Activated T-helper 1 cell treated with Interleukin-2 at 50 U/mL for 16 hours (primary cell): ENCODE measurements at places on chromosomes 5 and 9.

DNA sequence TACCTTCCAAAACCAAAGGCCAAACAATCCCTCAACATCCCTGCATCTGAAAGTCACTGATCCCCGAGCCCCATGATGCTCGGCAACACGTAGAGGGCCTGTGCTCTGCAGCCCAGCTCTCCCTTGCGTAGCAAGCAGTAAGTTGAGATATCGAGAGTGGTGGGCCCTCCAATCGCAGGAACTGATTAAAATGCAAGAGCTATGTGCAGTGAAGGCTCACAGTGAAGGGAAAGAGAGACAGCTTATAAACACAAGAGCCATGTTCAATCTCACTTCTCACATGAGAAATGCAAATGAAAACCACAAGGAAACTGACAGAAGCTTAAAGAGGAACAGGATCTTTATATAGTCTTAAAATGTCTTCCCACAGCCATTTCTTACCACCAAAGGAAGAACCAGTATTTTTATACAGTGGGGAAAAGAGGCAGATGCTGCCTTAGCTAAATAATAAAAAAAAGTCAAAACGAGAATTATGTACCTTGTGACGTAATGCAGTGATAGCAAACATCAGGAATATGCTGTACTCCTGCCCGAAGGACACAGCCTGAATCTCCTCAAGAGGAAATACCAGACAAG lies 24.6 kb downstream of the TTF1 start:
- DNase-seq: no peak

DNA sequence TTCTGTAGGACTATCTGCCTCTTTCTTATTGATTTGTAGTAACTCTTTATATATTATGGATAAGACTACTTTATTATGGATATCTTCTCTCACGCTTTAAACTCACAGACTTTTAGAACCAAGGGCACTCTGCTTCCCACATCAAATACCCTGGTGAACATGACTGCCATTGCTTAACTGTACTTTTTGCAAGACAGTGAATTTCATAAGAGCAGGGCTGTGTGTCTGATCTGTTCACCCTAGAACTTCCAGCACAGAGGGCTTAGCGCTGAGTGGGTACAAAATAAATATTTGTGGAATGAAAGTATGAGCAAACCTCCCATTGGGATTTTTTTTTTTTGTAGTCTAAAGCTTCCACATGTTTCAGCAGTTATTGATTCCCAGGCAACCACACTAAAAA lies 84.8 kb downstream of the CFAP77 start:
- DNase-seq: no peak

- no peak for DNase-seq
These were observed 23.0 kb downstream of the DNAJA1 start for GRCh38 chr9:33048054-33048465.

- DNase-seq: no peak
These were observed 142.9 kb downstream of the AOPEP start for GRCh38 chr9:94869415-94869843.

DNA sequence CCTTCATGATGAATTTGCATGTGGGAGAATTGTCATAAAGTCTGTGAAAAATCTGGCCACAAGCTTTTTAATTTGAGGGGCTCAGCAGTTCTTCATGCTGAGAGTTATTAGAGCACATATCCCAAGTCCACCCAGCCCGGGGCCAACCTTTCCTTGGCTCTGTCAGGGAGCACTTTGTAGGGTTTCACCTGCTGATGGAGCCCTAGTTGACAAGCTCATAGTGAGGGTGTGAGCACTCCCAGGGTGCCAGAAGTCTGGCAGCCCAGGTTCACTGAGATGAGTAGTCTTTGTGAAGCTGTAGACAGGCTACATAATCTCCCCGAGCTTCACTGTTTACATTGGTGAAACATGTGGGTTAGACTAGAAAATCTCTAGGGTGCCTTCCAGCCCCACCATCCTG lies 97.2 kb upstream of the NREP start:
- no peak for DNase-seq

GRCh38 chr5:80094236-80094738 lies 59.1 kb downstream of the THBS4 start:
- no peak for DNase-seq

- no peak for DNase-seq
These were observed 79.2 kb downstream of the COL5A1 start for GRCh38 chr9:134720796-134721195.

DNA sequence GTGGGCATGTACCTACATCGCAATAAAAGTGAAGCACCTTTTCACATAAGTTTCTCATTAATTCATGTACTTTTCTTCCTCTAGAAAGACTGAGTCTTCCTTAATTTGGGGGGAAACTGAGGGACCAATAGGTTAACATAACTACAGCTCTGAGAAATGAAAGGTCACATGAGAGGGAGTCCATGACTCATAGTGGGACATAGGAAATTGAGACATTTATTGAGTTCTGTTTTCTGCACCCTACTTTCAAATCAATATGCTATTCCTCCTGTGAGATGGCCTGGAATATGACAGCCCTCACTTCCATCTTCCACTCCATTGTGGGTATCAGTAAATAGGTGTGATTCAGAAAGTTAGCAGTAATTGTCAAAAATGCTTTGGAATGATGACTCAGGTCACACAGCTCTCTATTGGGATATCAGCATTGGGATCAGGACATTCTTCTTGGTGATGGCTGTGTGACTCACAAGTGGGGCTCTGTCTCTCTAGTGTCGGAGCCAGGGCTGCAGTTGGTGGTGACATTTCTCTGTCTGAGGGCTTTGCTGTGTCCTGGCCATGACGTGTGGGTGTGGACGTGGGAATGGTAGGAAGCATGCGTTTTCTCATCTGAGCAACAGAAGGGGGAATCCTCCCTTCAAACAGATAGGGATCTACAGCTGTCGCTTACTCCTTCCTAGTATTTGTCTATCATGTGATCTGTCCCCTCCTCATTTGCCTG lies 125.0 kb downstream of the TRIO start:
- no peak for DNase-seq

- no peak for DNase-seq
These were observed 42.5 kb downstream of the ADAM19 start for GRCh38 chr5:157533011-157533481.

- DNase-seq: no peak
These were observed 47.1 kb downstream of the LIX1 start for GRCh38 chr5:97095318-97095732.

GRCh38 chr9:269081-269711 lies 54.5 kb downstream of the DOCK8 start:
- no peak for DNase-seq

- DNase-seq: no peak
These were observed 159.3 kb downstream of the TMC1 start for GRCh38 chr9:72680593-72681282.

DNA sequence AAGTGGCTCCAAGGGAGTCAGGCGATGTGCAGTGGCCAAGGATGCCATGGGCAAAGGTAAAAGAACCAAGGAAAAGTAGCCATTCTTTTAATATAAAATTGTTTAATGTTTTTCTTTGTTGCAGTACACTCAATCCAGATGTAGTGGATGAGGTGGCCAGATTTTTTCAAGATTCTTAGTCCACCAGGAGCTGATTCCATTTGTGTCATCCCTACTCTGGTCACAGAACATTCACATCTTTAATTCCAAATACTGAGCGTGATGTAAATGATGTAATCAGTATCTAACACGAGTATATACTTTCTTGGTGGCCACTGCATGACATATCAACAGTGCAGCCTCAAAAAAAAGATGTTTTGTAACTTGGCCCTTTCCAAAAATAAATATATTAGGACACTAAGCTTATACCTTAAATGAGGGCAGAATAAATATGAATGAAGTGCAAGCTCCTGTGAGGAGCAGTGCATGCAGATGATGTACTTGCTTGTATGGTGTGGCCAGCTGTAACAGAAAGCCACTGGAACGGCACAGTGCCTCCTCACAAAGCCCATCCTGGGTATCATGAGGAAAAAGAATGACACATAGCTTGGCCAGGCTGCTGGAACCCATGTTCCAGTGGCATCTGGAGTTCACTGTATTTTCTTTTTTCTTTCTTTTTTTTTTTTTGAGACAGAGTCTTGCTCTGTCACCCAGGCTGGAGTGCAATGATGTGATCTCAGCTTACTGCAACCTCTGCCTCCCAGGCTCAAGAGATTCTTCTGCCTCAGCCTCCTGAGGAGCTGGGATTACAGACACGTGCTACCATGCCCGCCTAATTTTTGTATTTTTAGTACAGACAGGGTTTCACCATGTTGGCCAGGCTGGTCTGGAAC lies 6.5 kb upstream of the SPATA24 start:
- no peak for DNase-seq

DNA sequence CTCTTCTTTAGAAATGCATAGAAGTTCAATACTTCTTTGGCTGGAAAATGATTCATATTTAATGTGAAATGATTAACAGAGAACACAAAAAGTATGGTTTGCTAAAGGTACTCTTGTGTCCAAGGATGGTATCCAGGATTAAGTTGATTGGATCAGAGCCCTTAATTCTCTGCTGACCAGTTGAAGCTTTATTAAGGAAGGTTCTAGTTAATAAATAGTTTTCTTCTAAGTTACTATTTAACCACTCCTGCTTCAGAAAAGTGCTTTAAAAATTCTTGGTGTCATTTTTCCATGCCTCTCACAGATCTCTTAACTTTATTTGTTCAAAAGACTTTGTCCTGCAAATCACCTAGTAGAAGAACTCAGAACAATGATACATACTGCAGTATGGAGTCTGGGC lies 134.3 kb downstream of the MEF2C start:
- DNase-seq: no peak

GRCh38 chr5:144210655-144211054 lies 40.0 kb downstream of the KCTD16 start:
- no peak for DNase-seq

GRCh38 chr5:109676920-109677319 lies 12.8 kb upstream of the MAN2A1 start:
- DNase-seq: no peak

GRCh38 chr9:134358662-134359319 lies 32.5 kb downstream of the RXRA start:
- no peak for DNase-seq

- DNase-seq: no peak
These were observed 45.6 kb upstream of the TRIM32 start for GRCh38 chr9:116641292-116642059.

GRCh38 chr5:158492841-158493242 lies 606.9 kb downstream of the EBF1 start:
- no peak for DNase-seq
